ENCODE measurements at places on chromosomes 4 and X.

- DNase-seq = peak; percentile 67
These were observed 159.8 kb upstream of the JADE1 start for GRCh38 chr4:128649575-128650205.

DNA sequence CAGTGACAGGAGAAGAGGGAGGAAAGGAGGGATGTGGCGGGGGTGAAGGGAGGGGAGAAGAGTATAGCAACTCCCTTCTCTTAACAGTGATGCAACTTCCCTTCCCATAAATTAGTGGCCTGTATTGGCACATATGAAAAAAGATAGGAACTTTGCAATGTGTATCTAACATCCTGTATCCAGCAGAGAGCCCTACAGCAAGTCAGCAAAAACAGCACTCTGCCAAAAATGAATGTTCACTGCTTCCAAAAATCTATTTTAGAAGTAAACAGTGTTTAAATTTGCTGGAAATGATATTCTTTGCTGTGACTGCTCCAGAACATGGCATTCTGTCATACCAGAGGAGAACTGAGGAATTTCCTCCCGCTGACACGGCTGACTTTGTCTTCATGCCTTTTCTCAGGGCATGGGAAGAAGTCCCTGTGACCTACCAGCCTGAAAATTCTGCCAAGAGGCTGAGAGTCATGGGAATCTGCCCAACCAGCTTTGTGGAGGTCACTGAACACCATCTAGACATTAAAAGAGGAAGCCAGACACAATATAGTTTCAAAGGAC, 343.4 kb upstream of the RASGEF1B start:
- DNase-seq = no peak

GRCh38 chr4:89398146-89398545, 90.5 kb upstream of the GPRIN3 start:
- no peak for DNase-seq

DNA sequence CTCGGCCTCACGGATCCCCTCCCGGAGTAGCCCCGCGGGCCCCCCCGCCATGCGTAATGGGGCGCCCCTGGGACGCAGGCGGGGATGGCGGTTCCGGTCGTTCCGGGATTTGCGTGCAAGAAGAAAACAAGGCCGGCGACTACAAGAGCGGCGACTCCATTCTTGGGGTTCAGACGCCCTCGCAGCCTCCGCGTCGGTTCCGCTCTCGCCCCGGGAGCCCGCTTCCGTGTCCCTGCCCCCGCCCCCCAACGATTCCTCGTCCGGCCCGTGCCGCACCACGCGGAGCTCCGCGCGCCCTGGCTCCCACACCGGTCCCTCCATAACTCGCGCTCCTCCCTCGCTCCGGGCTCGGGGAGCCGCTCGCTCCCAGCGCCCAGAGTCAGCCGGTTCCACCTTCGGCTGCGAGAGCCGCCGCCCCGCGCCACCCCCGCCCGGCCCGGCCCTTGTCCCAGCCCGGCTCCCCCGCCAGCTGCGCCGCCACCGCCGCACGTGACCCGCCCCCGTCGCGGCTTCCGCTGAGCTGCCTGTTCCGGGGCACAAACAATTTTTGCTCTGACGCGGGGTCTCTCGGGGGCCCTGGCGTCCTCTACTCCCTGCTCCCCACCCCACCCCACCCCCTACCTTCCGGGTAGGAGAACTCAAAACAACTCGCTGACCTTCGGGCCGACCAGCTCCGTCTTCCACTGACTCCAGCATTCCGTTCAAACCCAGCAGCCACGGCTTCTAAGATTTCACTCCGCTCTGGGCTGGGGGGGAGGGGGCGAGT, 78.8 kb upstream of the BCOR start:
- peak; percentile 62 for DNase-seq

DNA sequence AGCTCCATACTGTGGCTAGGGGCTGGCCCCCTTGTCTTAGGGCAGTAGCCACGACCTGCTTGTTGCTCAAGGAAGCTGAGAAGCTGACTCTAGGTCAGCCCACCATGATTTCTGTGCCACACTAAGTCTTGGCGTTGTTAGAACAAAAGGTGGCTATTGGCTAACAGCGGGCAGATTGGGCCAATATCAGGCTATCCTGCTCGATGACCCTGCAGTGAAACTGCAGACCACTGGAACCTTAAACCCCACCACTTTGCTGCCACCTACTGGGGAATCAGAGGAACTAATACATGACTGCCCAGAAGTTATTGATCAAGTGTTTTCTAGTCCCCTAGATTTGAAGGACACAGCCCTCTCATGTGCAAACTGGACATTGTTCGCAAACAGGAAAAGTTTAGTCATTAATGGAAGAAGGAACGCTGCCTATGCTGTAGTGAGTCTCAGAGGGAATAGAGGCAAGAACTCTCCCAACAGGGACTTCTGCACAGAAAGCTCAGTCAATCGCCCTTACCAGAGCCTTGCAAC, 17.0 kb upstream of the PAPSS1 start:
- peak; percentile 46 for DNase-seq

DNA sequence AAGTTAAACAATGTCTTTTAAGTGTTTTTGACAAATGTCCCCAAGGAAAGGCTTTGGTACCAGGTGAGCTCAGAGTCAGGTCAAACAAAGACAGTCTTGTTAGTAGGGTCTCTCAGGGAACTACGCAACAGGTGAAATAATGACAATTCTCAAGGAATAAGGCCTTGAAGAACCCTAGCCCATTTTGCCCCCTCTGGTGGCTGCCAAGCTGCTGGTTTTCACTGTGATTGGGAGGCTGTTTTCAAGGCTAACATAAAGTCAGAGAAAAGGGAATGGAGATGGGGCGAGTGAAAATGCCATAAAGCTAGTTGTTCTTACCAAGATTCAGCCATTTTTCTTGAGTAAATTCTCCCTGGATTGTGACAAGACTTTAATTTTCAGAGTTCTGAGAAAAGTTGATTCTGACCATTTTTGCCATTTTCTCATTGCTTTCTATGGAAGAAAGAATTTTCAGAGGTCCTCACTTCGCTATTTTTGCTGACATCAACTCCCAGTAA, 58.7 kb downstream of the RWDD4 start:
- no peak for DNase-seq

DNA sequence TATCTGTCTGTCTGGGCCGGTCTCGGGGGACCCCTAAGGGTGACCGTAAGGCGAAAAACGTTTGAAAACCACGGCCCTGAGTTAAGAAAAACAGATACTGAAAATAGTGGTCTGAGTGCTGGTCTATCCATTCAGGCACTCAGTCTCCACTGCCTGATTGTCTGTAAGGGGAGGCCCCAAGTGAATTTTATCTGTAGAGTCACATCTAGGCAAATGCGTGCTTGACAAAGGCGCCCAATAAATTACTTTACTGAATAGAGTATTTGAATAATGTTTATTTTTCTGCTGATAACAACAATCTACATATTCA, 465 bp downstream of the HNRNPH2 start:
- DNase-seq = no peak

DNA sequence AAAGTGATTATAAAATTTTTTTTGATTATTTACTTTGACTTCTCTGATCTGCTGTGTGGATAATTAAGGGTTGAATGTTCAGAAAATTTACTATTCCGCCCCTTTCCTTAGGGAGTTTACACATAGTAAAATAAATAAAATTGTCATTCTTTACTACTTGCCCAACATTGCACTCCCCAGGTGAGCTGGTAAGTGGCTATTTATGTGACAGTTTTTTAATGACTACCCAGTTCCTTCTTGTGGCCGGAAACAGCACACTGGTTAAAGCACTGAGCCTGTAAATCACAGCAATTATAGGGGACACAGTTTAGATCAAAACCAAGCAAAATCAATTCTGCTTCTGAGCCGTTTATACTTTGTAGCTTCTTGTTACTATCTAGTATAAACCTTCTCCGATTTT, 158.1 kb downstream of the FHIP1A start:
- no peak for DNase-seq

GRCh38 chr4:36211084-36211483, 33.2 kb downstream of the ARAP2 start:
- DNase-seq = no peak

Measured in AG08396 (cell line).